Activated CD4-positive, alpha-beta T cell treated with anti-CD3 and anti-CD28 coated beads, Interleukin-2, amount 50 U/mL, for 16 hours (primary cell): ENCODE measurements at places on chromosomes 16 and 17.

DNA sequence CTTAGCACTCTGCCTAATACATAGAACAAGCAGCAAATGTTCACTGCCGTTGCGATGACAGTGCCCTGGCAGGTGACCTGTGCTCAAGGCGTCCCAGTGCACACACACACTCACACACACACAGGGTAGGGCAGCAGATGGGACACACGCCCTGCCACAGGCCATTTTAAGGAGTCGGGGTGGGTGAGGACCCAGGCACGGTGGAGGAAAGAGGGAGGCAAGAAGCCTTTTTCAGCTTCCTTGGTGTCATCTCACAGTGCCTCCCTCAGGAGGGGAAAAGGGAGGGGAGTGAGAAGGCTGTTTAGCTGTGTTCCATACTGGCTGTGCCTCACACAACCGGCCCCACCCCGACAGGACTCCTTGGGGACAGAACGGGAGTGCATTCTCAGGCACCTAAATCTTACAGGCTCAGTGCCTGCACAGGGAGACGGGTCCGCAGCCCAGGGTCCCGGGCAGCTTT lies 1.5 kb downstream of the PITPNM3 start:
- DNase-seq = no peak

DNA sequence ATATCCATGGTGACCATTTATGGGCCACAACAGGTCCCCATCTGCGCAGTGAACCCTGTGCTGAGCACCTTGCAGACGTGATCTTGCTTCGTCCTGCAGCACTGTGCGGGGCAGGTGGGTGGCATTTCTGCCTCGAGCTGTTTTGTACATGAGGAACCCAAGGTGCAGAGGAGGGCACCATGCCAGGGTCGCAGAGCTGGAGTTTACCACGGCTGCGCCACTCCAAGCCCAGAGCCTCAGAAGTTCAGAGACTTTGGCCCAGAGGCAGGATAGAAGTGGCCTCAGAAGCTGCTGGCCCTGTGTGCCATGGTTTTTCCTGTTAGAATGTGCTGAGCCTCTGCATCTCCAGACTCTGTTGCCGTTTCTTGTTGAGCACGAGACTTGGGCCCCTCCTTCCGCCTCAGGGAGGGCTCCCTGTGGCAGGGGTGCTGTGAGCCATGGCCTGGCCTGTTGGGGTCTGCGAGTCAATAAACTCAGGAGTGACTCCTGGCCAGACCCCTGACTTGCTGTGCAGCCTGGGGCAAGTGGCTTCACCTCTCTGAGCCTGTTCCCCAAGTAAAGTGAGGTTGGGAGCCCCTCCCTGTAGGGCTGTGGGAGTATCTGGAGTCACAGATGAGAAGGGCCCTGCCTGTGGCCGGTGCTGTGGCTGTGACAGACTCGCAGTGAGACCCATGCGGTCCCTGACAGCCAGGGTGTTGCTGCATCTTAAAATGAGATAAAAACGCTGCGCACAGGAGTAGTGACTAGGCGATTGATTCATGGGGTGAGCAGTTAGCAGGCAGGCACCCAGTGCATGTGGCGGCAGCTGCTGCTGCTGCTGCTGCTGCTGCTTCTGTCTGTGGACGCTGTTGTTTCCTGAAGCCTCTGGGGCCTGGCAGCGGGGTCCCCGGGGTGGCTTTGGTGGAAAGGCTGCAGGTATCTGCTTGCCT lies 11.8 kb downstream of the MAP2K3 start:
- no peak for DNase-seq

DNA sequence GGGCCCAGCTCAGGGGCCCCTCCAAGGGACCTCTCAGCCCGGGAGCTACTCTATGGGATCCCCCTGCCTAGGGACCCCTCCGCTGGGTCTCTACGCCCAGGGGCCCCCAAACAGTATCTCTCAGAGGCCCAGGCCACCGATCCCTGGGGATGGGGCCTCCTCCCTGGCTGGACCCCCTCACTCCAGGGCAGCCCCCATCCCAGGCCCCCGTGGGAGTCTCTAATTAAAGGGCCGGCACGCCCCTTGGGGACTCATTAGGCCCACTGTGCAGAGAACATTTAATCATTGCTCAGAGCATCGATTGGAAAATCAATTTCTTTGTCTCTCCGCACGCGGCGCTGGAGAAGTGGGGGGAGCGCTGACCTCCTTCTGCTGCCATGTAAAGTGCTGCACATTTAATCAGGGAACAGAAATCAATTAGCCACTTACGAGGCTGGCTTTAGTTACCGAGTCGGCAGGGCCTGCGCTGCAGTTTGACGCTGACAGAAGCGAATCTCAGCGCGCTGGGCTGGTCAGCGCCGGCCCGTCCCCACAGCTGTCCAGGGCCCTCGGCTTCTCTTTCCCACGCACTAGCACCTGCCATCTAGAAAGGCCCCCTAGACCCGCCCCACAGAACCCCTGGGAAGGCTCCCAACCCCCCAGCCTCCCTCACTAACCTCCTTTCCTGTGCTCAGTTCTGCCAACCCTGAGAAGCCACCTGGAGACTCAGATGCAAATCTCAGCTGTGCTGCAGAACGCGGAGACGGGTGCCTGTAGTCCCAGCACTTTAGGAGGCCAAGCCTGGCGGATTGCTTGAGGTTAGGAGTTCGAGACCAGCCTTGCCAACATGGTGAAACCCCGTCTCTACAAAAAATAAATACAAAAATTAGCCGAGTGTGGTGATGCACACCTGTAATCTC lies 20.2 kb upstream of the C1QL1 start:
- no peak for DNase-seq

DNA sequence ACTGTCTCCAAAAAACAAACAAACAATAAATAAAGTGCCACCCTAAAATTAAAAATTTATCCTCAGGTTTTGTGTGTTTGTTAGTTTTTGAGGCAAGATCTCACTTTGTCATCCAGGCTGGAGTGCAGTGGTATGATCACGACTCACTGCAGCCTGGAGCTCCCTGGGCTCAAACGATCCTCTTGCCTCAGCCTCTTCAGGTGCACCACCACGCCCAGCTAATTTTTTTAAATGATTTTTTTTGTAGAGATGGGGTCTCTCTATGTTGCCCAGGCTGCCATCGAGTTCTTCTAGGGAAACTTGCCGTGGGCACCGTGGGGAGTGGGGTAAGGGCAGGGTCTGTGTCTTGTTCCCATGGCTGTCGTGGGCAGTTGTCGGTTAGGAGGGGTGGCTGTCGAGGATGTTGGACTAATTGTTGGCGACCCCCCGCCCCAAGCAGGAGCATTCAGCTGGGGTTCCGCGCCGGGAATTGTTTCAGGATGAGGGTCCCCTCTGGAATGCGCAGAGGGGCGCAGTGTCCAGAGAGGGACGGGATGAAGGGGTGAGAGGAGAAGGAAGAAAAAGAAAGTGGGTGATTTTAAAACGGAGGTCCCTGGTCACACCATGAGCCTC lies 1.1 kb upstream of the RNF213 start:
- DNase-seq = no peak

- no peak for DNase-seq
Measured at GRCh38 chr16:3202903-3203539, 15.0 kb downstream of the OR1F1 start.
